ENCODE measurements at places on chromosomes 7 and 10.
A peak's percentile ranks its signal among the peaks of the same experiment; 100 is the strongest.

- DNase-seq: no peak
Observed at GRCh38 chr10:48667960-48668590, 16.6 kb upstream of the WDFY4 start.

- no peak for DNase-seq
Observed at GRCh38 chr7:26100406-26101339, 51.3 kb upstream of the NFE2L3 start.

- DNase-seq: no peak
Observed at GRCh38 chr10:84550756-84551436, 222.5 kb downstream of the CCSER2 start.

- DNase-seq: peak; percentile 52
Observed at GRCh38 chr10:99548041-99548530, 15.3 kb downstream of the NKX2-3 start.
